ENCODE measurements at places on chromosomes 2 and 18. TPM values are rescaled to one million over a fixed set of nuclear protein-coding genes. Genes with fewer than 3 reads are reported as not detected.

DNA sequence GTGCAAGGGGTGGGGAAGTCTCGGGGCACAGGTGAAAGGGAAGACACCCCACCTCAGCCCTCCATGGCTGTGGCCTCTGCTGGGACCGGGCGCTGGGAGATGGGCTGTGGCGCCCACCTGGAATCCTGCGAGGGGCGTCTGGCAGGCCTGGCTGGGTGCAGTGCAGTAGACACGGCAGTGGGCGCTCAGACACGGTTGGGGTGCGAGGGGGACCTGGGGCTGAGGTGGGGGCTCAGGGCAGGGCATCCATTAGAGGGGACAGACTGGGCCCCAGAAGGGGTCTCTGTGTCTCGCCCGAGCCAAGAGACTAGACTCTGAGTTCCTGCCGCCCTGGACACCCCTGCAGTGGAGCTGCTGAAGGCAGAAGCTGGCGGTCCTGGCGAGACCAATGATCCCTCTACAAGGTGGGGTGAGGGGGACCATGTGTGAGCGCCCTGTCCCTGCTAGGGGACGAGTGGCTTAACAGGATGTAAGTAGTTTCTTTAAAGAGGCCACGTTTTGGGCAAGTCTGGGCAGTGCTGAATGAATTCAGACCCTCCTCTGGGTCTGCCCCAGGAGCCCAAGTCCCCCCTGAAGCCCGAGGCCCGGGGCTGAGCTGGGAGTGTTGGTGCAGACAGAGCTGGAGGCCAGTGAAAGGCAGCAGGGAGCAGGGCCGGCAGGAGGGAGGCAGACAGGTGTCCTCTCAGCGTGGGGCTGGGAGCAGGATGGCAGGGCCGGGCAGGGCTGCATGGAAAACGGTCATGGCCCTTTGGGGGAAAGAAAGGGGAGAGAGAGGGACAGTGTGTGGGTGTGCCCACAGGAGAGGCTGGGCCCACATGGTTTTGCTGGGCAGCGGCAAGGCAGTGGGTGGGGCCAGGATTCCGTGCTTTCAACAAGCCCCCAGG lies 57.2 kb downstream of the HS6ST1 start:
- H3K4me1 ChIP-seq: peaks cover 12% of the 10 kb centered on the region
- no peak for DNase-seq
- no peaks in the 10 kb centered on the region for H3K27me3 ChIP-seq
- H3K27ac ChIP-seq: no peak overlapping the region

The HOXD13 gene
- total RNA-seq: not detected

GRCh38 chr2:170679607-170680079 lies 35.5 kb upstream of the SP5 start:
- DNase-seq: no peak
- H3K27me3 ChIP-seq: no peaks in the 10 kb centered on the region
- no peak overlapping the region for H3K4me3 ChIP-seq
- H3K27ac ChIP-seq: no peak overlapping the region
- no peaks in the 10 kb centered on the region for H3K36me3 ChIP-seq

DNA sequence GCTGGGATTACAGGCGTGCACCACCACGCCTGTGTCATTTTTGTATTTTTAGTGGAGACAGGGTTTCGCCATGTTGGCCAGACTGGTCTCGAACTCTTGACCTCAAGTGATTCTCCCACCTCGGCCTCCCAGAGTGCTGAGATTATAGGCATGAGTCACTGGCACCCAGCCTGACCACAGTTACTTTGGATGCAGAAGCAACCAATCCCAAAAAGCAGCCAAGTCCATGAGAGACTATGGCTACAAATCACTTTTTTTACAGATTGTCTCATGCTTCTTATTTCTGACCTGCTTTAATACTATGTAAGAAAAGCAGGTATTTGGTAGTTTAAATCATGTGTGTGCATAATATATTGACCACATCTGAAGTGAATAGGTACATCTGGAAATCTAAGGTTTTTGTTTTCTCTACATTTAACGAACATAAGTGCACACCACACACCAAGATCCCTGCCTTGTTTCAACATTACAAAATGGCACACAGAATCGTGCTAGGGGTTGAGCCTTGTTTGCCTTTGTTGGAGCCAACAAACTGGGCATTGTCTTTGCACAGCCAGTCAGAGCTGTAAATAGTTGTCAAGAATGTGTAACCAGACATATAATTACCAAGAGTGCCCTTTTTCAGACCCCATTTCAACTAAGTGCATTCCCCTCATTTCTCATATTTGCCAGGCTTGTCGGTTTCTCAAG lies 18.3 kb upstream of the MAP4K4 start:
- H3K4me3 ChIP-seq: no peak overlapping the region
- no peak for DNase-seq
- H3K36me3 ChIP-seq: no peaks in the 10 kb centered on the region
- no peaks in the 10 kb centered on the region for H3K27me3 ChIP-seq
- no peaks in the 10 kb centered on the region for H3K4me1 ChIP-seq

DNA sequence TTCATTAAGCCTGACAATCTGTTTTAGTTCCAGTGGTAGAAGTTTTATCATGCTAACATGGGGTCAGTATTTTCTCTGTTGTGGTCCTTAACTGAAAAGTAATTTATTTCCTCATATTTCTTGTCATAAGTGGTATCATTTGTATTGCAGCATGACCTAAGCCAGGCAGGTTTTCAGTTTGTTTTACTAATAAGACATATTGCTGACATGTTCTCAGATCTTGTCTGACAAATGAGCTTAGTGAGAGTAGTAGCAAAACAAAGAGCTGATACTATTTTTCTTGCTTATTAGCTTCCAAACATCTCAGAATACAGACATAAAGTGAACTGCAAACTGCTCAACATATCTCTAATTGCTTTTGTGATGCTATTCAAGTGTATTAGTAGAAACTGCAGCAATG lies 293.6 kb downstream of the DSEL start:
- no peak overlapping the region for H3K4me3 ChIP-seq
- no peaks in the 10 kb centered on the region for H3K4me1 ChIP-seq
- no peak for DNase-seq
- no peaks in the 10 kb centered on the region for H3K27me3 ChIP-seq
- H3K36me3 ChIP-seq: no peaks in the 10 kb centered on the region

DNA sequence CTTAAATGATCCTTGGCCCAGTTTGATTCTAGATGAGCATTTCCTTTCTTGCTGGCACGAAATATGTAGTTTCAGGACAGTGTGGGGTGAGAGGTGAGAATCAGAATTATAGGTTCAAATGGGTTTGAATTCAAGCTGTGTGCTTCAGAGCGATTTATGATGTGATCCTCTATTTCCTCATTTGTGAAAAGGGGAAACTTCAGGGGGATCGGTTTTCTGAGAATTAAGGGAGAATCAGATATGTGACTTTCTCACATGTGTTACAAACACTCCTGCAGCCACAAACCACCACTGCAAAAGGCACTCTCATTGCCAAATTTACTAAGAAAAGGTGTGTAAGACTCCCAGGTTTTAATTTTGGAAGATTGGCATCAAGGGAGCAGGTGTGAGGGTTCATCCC lies 24.4 kb downstream of the HK2 start:
- H3K27me3 ChIP-seq: no peaks in the 10 kb centered on the region
- no peak overlapping the region for H3K27ac ChIP-seq
- peaks cover 17% of the 10 kb centered on the region for H3K4me1 ChIP-seq
- peaks cover 12% of the 10 kb centered on the region for H3K36me3 ChIP-seq

GRCh38 chr2:98488252-98488651 lies 43.6 kb downstream of the INPP4A start:
- no peak overlapping the region for H3K27ac ChIP-seq
- H3K27me3 ChIP-seq: no peaks in the 10 kb centered on the region
- no peak overlapping the region for H3K4me3 ChIP-seq

The C2orf80 gene
- not detected for total RNA-seq

GRCh38 chr2:168454737-168455644 lies 1.1 kb upstream of the CERS6 start:
- H3K36me3 ChIP-seq: no peaks in the 10 kb centered on the region
- H3K27ac ChIP-seq: no peak overlapping the region
- peak overlapping the region; percentile 45 for H3K4me3 ChIP-seq
- no peaks in the 10 kb centered on the region for H3K4me1 ChIP-seq
- DNase-seq: no peak
- no peaks in the 10 kb centered on the region for H3K27me3 ChIP-seq

DNA sequence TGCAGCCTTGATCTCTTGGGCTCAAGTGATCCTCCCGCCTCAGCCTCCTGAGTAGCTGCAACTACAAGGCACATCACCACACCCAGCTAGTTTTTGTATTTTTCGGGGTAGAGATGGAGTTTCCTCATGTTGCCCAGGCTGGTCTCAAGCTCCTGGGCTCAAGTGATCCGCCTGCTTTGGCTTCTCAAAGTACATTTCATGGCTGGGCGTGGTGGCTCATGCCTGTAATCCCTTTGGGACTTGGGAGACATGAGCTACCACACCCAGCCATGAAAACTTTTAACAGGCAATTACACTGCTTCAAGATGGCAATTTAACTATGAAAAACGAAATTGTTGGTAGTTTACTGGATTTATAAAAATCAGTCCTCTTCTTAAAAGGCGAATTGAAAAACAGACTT lies 69.7 kb downstream of the MEP1B start:
- DNase-seq: no peak
- H3K4me3 ChIP-seq: no peak overlapping the region
- no peak overlapping the region for H3K27ac ChIP-seq
- H3K4me1 ChIP-seq: no peaks in the 10 kb centered on the region

DNA sequence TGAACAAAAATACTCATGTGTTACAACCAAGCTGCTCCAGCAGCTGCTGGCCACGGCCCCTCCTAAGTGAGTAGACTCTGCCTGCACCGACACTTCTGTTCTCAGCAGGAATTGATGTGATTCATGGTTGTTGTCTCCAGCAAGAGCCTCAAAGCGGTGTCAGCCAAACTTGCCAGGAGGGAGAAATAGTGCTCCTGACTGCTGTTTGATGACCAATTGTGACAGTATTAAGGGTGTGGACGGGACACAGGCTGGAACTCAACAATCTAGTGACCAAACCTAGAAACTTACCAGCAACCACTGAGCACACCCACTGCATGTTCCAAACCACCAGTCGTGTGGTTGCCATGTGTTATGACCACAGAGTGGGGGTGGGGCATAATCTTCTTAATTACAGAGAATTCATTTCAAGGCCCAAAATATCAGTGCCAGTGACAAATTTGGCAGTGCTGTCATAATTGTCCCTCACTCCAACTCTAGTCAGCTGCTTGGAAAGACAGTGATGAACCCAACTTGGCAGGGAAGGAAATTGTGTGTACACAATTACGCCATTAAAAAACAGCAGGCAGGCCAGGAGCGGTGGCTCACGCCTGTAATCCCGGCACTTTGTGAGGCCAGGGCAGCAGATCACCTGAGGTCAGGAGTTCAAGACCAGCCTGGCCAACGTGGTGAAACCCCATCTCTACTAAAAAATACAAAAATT lies 30.4 kb downstream of the FBLN7 start:
- no peaks in the 10 kb centered on the region for H3K4me1 ChIP-seq
- DNase-seq: no peak
- no peaks in the 10 kb centered on the region for H3K27me3 ChIP-seq
- H3K36me3 ChIP-seq: no peaks in the 10 kb centered on the region
- H3K27ac ChIP-seq: no peak overlapping the region

- H3K4me1 ChIP-seq: peaks cover 19% of the 10 kb centered on the region
- no peak overlapping the region for H3K27ac ChIP-seq
- H3K36me3 ChIP-seq: peaks cover 30% of the 10 kb centered on the region
- H3K27me3 ChIP-seq: no peaks in the 10 kb centered on the region
- DNase-seq: no peak
Observed at GRCh38 chr2:238445409-238446190, 18.9 kb downstream of the ASB1 start.

The TET3 gene
- 15.4 TPM for total RNA-seq

The RGPD4 gene
- total RNA-seq: 0.07 TPM

The FAM110C gene
- 20.3 TPM for total RNA-seq

- H3K27me3 ChIP-seq: peaks cover 38% of the 10 kb centered on the region
- H3K4me3 ChIP-seq: no peak overlapping the region
- H3K27ac ChIP-seq: no peak overlapping the region
- no peak for DNase-seq
- no peaks in the 10 kb centered on the region for H3K36me3 ChIP-seq
Observed at GRCh38 chr2:1603521-1603920, 140.8 kb downstream of the PXDN start.

GRCh38 chr2:167703441-167703840 lies 544.0 kb downstream of the STK39 start:
- peaks cover 31% of the 10 kb centered on the region for H3K27me3 ChIP-seq
- no peaks in the 10 kb centered on the region for H3K4me1 ChIP-seq
- DNase-seq: no peak
- no peaks in the 10 kb centered on the region for H3K36me3 ChIP-seq
- no peak overlapping the region for H3K27ac ChIP-seq

DNA sequence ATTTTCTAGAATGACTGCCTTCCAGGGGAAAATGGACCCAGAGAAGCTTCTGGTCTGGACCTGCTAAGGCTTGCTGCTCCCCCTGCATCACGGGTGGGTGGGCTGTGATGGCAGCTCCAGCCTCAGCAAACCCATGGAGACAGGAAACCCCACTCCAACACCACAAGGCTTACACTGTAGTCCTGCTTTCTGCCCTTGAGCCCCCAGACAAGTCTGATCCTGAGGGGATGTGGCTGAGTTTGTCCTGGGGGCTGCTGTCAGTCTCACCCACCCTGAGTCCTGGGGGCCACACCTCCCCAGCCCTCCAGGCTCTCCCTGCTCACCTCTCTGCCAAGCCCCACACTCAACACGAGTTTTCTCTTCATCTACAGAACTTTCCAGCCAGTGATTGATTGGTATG lies 279.4 kb downstream of the EIPR1 start:
- no peak overlapping the region for H3K4me3 ChIP-seq
- H3K27ac ChIP-seq: no peak overlapping the region
- H3K27me3 ChIP-seq: peaks cover 25% of the 10 kb centered on the region
- no peaks in the 10 kb centered on the region for H3K4me1 ChIP-seq
- DNase-seq: no peak
- no peaks in the 10 kb centered on the region for H3K36me3 ChIP-seq

DNA sequence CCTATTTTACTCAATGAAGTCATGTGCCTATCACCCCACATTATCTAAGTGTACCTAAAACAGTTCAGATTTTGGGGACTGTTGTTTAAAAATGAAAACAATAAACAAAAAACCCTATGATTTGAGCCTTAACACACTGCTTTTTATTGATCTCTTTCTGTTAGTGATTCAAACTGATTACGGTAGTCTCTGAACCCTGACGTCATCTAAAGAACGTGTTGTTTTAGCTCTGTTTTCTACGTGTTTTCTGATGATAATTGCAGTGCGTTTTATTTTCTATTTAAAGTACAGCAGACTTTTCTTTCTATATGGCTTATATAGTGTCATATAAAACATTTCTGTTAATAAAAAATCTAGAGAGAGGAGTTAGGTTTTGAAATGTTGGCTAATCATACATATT lies 93.9 kb upstream of the FAM237A start:
- no peak overlapping the region for H3K4me3 ChIP-seq
- H3K36me3 ChIP-seq: no peaks in the 10 kb centered on the region
- no peaks in the 10 kb centered on the region for H3K27me3 ChIP-seq

The ASB18 gene
- total RNA-seq: not detected

The ADRA2B gene
- 0.47 TPM for total RNA-seq

GRCh38 chr2:1868683-1869141 lies 124.4 kb upstream of the PXDN start:
- no peaks in the 10 kb centered on the region for H3K4me1 ChIP-seq
- DNase-seq: no peak
- peaks cover 47% of the 10 kb centered on the region for H3K27me3 ChIP-seq
- no peaks in the 10 kb centered on the region for H3K36me3 ChIP-seq

GRCh38 chr2:37781028-37781427 lies 109.6 kb upstream of the CDC42EP3 start:
- H3K36me3 ChIP-seq: no peaks in the 10 kb centered on the region
- H3K27ac ChIP-seq: no peak overlapping the region
- DNase-seq: no peak

The MOB1A gene
- 132 TPM for total RNA-seq

- H3K36me3 ChIP-seq: no peaks in the 10 kb centered on the region
- no peak overlapping the region for H3K27ac ChIP-seq
- H3K27me3 ChIP-seq: peaks cover 17% of the 10 kb centered on the region
- H3K4me1 ChIP-seq: no peaks in the 10 kb centered on the region
- no peak for DNase-seq
Observed at GRCh38 chr18:24656551-24657443, 196.4 kb downstream of the HRH4 start.

Data from HCT116 (cell line).